Coronary artery (tissue), 2 donors: ENCODE measurements at places on chromosomes 5 and 9.

DNA sequence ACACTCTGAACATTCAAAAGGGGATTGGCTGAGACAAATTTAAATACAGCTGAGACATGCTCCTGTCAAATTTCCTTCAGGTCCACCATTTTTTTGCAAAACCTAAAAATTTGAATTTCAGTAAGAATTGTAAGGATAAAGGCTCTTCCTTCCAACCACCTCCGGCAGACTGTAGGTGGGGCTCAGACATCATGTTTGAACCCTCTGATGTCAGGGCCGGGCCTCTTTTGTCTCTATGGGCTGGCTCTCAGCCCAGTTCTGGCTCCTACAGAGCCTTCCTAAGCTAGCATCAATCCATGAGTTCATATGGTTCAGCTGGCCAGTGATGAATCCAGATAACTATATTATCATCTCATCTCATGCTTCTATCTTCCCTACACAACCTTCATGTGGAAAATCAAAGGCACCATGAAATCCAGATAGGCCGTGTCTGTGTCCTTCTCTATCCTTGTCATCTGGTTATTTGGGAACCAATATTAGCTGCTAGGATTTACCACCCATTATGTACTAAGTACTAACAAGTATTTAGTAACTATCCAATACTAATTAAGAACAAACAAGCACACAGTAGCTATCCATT, 44.2 kb downstream of the NIPSNAP3B start:
- DNase-seq: no peak

DNA sequence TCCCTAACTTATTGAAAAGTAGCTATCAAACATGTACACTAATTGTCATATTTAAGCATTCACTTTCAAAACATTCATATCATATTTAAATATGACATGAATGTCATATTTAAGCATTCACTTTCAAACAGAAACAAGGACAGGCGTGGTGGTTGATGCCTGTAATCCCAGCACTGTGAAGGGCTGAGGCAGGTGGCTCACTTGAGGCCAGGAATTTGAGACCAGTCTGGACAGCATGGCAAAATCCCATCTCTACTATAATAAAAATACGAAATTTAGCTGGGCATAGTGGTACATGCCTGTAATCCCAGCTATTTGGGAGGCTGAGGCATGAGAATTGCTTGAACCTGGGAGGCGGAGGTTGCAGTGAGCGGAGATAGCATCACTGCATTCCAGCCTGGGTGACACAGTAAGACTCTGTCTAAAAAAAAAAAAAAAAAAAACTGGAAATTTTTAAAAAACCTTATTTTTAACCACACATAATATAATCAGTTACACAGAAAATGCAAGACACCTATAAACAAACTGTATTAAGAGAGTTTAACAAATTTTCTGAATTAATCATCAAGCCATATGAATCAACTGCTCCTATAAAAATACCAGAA, 88.1 kb downstream of the LPAR1 start:
- DNase-seq: no peak

DNA sequence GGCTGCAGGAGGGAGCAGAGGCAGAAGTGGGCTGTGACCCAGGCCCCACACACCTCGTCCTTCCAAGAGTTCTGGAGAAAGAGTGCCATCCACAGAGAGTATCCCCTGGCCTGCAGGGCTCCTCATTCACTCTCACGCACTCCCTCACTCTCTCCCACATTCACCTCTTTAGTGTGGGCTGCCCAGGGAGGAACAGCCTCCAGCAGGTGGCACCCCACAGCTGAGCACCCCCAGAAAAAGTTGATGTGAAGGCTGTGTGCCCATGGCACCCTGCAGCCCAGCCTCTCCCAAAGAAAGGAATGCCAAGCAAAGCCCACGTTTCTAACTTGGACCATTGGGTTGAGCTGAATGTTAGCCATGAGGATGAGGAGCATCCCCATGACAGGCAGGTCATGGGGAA, 4.5 kb upstream of the SHC3 start:
- DNase-seq: no peak

- no peak for DNase-seq
These were observed 42.3 kb downstream of the ROR2 start for GRCh38 chr9:91907484-91908292.

GRCh38 chr5:173850659-173851058, 37.5 kb upstream of the CPEB4 start:
- DNase-seq: no peak

- no peak for DNase-seq
These were observed 151.7 kb upstream of the SMIM23 start for GRCh38 chr5:171633776-171634470.

DNA sequence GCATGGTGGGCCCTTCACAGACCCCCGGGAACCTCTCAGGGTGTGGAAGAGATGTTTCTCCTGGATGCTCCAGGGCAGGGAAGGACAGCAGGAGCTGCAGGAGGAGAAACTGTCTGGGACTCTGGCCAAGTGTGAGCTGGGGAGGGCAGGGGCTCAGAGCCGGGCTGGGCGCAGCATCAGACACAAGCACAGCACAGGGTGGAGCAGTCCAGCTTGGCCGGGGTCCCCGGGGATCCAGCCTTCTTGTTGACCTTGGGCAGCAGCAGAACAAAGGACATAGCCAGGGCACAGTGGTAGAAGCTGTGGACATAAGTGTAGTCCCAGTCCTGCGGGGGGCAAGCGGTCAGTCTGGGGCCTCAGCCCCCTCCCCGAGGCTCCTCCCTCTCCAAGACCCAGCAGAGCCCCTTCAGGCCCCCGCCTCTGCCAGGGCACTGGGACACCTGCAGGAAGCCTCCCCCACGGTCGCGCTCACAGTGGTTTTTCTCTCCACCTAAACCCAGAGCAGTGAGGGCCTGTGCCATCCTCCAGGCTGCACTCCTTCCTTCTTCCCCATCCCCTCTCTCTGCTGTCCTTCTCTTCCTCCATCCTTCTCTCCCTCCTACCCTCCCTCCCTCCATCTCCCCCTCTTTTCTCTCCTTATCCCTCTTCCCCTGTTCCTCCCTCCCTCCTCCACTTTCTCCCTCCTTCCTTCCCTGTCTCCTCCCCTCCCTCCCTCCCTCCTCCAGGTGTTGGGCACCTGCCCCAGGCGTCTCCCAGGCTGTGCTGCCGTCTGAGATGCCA, 10.1 kb downstream of the MYMK start:
- DNase-seq: no peak

GRCh38 chr9:91289244-91289643, 72.5 kb downstream of the AUH start:
- no peak for DNase-seq

GRCh38 chr9:7534211-7534935, 265.2 kb downstream of the DMAC1 start:
- DNase-seq: no peak

GRCh38 chr5:142978252-142978651, 208.1 kb downstream of the ARHGAP26 start:
- DNase-seq: no peak

DNA sequence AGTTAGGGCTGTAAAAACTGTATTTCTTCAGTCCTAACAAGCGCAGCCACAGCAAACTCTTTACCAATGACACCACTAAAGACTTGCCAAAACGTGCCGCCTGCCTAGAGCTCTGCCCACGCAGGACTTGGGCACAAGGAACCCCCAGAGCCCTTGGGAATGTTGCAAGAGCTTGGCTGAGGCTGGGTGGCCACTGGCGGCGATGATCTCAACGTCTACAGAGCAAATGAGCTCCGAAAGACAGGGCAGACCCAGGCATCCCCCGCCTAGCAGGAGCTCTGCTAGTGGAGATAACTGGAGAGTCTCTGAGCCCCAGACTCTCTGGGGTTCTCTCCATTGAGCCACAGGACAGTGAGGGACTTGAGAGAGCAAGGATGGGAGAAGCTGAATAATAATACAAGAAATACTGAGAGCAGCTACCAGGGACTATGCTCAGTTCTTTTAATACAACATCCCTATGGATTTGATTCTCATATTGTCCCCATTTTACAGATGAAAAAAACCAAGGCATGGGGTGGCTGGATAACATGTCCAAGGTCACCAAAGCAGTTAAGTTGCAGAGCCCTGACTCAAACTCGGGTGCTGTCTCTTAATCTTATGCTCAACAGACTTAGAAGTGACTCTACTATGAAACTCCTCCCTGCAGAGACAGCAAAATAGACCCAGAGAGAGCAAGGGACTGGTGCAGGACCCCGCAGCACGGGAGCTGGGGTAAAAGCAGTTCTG, 32.5 kb downstream of the SHB start:
- DNase-seq: peak; percentile 83

DNA sequence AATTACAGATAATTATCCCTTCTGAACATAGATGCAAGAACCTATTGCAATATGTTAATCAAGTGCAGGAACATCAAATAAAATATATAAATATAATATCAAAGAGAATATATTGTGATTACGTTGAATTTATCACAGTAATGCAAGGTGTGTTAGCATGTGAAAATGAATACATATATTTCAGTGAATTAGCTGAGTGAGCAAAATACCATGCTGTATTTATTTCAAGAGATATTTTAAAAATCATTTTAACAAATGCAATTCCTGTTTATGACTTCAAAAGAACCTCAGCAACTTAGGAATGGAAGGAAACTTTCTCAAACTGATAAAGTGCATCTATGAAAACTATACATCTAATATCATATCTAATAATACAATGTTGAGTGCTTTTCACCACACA, 856.9 kb upstream of the PTPRD start:
- DNase-seq: no peak

DNA sequence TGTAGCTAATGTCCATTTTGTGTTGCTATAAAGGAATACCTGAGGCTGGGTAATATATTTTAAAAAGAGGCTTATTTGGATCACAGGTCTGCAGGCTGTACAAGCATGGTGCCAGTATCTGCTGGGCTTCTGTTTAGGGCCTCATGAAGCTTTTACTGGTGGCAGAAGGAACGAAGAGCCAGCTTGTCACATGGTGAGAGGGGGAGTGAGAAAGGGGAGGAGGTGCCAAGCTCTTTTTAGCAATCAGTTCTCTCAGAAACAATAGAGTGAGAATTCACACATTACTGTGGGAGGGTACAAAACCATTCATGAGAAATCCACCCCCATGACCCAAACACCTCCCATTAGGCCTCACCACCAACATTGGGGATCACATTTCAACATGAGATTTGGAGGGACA, 340.9 kb downstream of the RASEF start:
- no peak for DNase-seq

DNA sequence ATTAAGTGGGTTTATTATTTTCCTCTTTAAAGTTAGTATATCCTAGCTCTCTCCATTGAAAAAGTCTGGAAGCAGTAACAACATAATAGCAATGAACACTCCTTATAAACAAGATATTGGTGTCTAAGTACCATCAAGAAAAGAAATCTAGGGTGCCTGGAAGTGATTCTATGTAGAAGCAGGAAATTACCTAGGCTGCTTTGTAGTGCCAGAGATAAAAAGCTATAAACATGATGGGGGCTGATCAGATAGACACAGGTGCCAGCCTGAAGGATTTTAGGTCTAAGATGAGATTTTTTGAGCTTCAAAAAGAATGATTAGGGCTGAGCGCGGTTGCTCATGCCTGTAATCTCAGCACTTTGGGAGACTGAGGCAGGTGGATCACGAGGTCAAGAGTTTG, 1179.3 kb upstream of the CDH9 start:
- DNase-seq: no peak

DNA sequence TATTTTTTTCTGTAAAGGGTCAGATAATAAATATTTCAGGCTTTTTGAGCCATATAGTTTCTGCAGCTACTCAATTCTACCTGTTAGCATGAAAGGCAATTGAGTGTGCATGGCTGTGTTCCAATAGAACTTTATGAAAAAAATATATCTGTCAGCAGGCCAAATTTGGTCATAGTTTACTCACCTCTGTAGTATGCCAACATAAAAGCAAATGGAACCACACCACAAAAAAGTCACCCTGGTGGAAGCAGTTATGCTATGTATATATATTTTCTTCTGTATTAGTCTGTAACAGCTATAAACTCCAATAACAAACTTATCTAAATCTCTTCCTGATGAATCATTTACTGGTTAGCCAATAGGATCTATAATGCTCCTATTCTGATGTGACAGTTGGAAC, 3.4 kb downstream of the SLC38A9 start:
- DNase-seq: no peak

DNA sequence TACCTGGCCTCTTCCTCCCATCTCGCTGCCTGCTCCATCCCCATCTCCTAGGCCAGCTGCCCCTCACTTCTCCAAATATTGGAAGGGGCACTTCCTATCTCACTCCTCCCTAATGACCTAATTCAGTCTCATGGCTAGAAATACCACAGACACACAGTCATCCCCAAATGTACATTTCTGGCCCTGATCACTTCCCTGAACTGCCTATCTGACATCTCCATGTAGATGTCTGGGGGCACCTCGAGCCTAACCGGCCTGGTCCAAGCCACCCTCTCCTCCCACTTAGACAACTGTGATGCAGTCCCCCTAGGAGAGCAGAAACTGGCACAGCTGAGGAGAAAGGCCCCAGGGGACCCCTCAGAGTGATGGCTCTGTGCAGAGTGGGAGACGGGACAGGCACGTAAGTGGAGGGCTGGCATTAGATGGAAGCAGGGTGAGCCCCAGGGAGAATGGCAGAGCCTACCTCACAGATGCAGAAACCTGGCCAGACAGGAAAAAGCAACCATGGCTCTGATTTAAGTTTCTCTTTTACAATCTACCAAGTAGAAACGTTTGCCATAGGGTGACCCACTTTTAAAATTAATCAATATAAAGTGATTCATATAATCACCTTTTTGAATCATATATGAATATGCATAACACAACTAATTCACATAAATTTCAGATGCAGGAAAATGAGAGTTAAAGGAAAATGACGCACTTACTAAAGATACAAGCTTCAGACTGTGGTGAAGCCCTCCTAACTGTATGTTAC, 22.1 kb downstream of the CAMSAP1 start:
- peak; percentile 38 for DNase-seq
